Neural crest cell (in vitro differentiated cells): ENCODE measurements at places on chromosomes 11 and 22. TPM values are rescaled to one million over a fixed set of nuclear protein-coding genes. Genes with fewer than 3 reads are reported as not detected.
A peak's percentile ranks its signal among the peaks of the same experiment; 100 is the strongest.

Gene CCDC81
- total RNA-seq: 2.1 and 2.8 TPM in 2 replicates

Gene C11orf87
- total RNA-seq: 0.20 and 0.21 TPM in 2 replicates

Gene GRK3
- total RNA-seq: 19.3 and 19.4 TPM in 2 replicates

Gene CATSPER1
- not detected in 2 replicates for total RNA-seq

Gene NXPE4
- total RNA-seq: not detected in 2 replicates

Gene POU2AF1
- not detected in 2 replicates for total RNA-seq

Gene FAM180B
- total RNA-seq: 0.35 and 0.50 TPM in 2 replicates

Gene GSTT2B
- 1.8 and 2.1 TPM in 2 replicates for total RNA-seq

Gene OPCML
- total RNA-seq: 0.91 and 1.2 TPM in 2 replicates

Gene OR10D3
- not detected in 2 replicates for total RNA-seq

Gene APLNR
- total RNA-seq: 3.0 and 3.9 TPM in 2 replicates

Gene MMP27
- total RNA-seq: not detected in 2 replicates

Gene ACTN3
- total RNA-seq: 0.16 and 0.35 TPM in 2 replicates

Gene OR8D4
- total RNA-seq: not detected in 2 replicates

DNA sequence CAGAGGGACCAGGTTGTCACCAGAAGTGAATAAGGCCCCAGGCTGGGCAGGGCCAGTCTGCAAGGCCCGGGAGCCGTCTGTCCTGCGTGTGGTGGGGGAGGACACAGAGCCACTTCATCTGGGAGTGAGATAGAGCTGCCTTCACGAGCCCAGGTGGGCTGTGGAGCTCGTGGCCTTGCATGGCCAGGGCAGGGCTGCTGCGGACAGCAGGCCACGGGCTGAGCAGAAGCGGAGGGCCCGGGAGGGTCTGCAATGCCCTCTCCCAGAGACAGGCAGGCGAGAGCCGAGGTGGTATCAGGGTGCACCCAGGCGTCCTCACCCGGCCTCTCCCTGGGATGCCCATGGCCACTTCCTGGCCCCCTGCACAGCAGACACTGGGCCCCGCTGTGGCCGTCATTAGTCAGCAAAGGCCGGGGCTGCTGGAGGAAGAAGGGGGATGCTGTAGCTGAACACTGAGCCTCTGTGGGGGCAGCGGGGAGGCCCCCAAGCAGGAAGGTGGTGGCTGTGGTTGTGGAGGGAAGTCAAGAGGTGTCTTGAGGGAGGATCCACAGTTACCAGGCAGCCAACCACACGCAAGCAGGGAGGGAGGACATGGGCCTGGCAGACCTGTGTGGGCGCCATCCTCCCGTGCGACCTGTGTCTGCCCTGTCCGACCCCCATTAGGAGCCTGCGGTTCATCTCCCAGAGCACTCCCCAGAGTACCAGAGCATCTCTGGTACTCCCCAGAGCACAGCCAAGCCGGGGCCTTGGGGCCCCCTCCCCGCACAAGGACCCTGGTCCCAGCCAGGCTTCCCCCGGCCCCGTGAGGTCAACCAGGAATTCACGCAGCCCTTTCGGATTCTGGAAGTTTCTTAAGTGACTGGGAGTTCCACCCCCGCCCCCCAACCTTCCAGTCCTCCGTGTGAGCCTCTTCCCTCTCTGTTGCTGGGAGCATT, 1109.5 kb downstream of the BRD1 start:
- H3K27ac ChIP-seq: no peak overlapping the region
- H3K4me1 ChIP-seq: peaks cover 24% of the 10 kb centered on the region
- no peak overlapping the region for H3K4me3 ChIP-seq
- no peak for DNase-seq
- no peaks in the 10 kb centered on the region for H3K27me3 ChIP-seq
- peaks cover 15% of the 10 kb centered on the region for H3K36me3 ChIP-seq

GRCh38 chr11:44726283-44727113, at the start of gene TSPAN18:
TSPAN18 (plus strand) TSS chr11:44726962; CDS start chr11:44906417, 179,455 bp downstream.
- peak within 1 kb of the TSS; percentile 86 for H3K4me3 ChIP-seq
- DNase-seq: peak; percentile 47
- peaks cover 62% of the 10 kb centered on the region for H3K4me1 ChIP-seq
- no peaks in the 10 kb centered on the region for H3K27me3 ChIP-seq
- H3K27ac ChIP-seq: peak within 1 kb of the TSS; percentile 83

DNA sequence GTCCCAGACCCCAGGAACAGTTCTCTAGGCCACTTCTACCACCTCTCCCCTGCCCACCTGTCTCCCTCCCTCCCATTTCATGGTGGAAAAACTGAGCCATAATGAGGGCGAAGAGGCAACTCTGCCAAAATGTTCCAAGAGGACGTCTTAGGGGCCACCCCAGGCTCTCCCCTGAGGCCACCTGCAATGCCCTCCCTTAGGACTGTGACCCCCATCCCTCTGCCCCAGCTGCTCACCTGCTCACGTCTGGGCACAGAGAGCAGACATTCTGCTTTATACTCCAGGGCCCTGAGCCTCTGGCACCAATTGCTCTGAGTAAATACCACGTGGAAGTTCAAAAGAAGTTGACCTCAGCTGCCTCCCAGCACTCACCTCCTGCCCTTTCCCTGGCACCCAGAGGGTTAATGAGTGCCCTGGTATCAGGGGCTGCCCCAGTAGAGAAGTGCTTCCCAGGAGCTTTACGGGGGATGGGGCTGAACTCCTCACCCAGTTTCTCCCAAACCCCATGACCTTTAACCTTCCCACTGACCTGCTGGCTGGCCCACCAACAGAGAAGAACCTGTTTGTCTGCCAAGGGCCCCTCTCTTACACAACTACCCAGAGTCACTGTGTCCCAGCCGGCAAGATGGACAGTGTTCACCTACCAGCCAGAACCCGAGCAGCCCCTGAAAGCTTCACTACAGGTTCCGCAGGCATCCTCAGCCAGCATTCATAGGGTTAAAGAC, 627 bp upstream of the APOA5 start:
- peaks cover 23% of the 10 kb centered on the region for H3K4me1 ChIP-seq
- DNase-seq: no peak
- no peak overlapping the region for H3K27ac ChIP-seq
- peaks cover 7% of the 10 kb centered on the region for H3K27me3 ChIP-seq
- peak overlapping the region; percentile 36 for H3K4me3 ChIP-seq

DNA sequence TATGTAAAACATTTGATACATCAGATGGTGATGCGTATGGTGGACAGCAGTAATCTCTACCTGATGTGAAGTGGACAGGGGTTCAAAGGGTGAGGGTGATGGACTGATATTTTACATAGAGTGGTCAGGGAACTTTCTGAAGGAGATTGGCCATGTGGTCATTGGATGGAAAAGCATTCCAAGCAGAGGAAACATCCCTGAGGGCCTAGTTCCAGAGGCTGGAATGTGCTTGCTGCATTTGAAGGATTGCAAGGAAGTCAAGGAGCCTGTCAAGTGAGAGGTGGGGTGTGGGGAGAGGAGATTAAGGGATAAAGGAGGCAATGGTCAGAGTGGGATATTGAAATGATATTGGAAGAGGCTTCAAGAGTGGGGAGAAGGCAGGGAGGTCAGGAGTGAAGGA, 151.9 kb upstream of the NTM start:
- no peaks in the 10 kb centered on the region for H3K27me3 ChIP-seq
- no peak overlapping the region for H3K4me3 ChIP-seq
- H3K36me3 ChIP-seq: no peaks in the 10 kb centered on the region
- DNase-seq: no peak
- peaks cover 21% of the 10 kb centered on the region for H3K4me1 ChIP-seq

- DNase-seq: no peak
- peak overlapping the region; percentile 54 for H3K27ac ChIP-seq
- H3K4me1 ChIP-seq: peaks cover 8% of the 10 kb centered on the region
- H3K4me3 ChIP-seq: no peak overlapping the region
- H3K27me3 ChIP-seq: no peaks in the 10 kb centered on the region
Measured at GRCh38 chr11:121741761-121742361, 289.1 kb upstream of the SORL1-AS1 start.

GRCh38 chr22:42719133-42719532, 1.5 kb downstream of the A4GALT start:
- no peak for DNase-seq
- no peak overlapping the region for H3K27ac ChIP-seq
- peaks cover 72% of the 10 kb centered on the region for H3K27me3 ChIP-seq
- peaks cover 37% of the 10 kb centered on the region for H3K4me1 ChIP-seq
- no peaks in the 10 kb centered on the region for H3K36me3 ChIP-seq

DNA sequence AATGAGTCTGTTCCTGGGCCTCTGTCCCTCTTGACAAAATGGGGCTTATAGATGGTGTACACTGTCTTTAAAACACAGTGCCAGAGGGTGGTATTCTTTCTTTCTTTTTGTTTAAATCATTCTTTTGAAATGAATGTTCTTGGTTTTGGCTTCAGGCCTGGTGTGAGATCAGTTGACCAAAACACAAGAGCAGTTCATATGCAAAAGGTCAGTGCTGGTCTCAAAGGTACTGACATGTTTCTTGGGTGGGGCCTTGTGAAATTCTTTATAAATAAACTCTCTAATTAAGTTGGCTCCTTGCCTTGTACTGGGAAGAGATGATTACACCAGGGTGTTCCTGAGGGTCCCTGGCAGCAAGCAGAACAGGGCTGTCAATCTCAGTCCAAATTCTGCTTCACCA, 110.0 kb downstream of the FBXO7 start:
- no peak overlapping the region for H3K4me3 ChIP-seq
- H3K36me3 ChIP-seq: no peaks in the 10 kb centered on the region
- H3K27ac ChIP-seq: no peak overlapping the region
- H3K4me1 ChIP-seq: peaks cover 15% of the 10 kb centered on the region
- no peak for DNase-seq

DNA sequence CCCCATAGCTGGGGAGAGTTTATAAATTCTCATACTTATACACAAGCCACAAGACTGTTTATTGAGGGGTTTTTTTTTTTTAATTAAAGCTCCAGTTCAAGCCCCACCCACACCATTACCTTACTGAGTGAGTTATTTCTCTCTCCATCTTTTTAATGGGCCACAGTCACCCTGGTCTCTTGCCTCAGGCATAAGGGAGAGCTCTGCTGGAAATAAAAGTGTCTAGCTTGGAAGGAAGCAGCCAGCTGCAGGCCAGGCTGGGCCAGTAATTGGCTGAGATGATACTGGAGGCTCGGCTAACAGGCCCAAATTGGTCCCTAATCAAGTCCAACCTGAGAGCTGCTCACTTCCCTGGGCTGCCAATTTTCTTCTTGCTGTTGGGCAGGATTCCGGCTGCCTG, 174.1 kb downstream of the INSC start:
- H3K36me3 ChIP-seq: no peaks in the 10 kb centered on the region
- no peaks in the 10 kb centered on the region for H3K27me3 ChIP-seq
- no peak overlapping the region for H3K4me3 ChIP-seq
- H3K27ac ChIP-seq: no peak overlapping the region
- no peak for DNase-seq
- H3K4me1 ChIP-seq: peaks cover 9% of the 10 kb centered on the region

DNA sequence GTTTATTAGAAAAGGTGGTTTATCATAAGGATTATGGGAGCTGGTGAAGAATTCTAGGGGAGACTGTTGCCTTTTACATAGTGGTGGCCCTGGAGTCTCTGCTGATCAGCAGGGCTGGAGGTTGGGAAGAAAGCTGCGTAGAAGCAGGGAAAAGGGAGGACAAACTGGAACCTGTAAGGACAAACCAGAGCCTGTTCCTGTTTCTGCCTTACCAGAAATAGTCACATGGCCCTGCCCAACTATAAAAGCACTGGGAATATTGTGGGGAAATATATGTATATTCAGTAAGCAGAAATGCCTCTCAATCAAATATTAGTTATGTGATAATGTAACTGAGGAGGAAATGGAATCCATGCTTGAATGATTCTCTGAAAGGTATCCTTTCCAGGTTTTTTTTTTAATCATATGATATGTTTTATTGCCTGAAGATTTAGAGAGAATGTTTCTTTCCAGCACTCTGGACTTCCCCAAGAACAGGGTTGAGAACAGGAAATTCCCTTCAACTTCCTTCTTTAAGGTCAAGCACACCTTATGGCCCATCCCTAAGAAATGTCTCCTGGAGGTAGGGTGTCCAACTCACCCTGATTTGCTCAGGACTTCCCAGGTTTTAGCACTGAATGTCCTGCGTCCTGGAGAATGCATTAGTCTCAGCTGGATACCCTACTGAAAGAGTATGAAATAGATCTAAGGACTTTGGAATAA, 33.9 kb upstream of the SCUBE2 start:
- H3K27ac ChIP-seq: no peak overlapping the region
- H3K27me3 ChIP-seq: no peaks in the 10 kb centered on the region
- no peak overlapping the region for H3K4me3 ChIP-seq
- DNase-seq: no peak
- H3K36me3 ChIP-seq: peaks cover 18% of the 10 kb centered on the region

GRCh38 chr11:36361901-36362391, 65.9 kb downstream of the PRR5L start:
- peaks cover 28% of the 10 kb centered on the region for H3K27me3 ChIP-seq
- H3K27ac ChIP-seq: no peak overlapping the region
- no peaks in the 10 kb centered on the region for H3K36me3 ChIP-seq

GRCh38 chr22:42933485-42934091, 76.5 kb upstream of the ARFGAP3 start:
- peaks cover 3% of the 10 kb centered on the region for H3K36me3 ChIP-seq
- peak overlapping the region; percentile 80 for H3K4me3 ChIP-seq
- DNase-seq: no peak
- no peaks in the 10 kb centered on the region for H3K27me3 ChIP-seq

DNA sequence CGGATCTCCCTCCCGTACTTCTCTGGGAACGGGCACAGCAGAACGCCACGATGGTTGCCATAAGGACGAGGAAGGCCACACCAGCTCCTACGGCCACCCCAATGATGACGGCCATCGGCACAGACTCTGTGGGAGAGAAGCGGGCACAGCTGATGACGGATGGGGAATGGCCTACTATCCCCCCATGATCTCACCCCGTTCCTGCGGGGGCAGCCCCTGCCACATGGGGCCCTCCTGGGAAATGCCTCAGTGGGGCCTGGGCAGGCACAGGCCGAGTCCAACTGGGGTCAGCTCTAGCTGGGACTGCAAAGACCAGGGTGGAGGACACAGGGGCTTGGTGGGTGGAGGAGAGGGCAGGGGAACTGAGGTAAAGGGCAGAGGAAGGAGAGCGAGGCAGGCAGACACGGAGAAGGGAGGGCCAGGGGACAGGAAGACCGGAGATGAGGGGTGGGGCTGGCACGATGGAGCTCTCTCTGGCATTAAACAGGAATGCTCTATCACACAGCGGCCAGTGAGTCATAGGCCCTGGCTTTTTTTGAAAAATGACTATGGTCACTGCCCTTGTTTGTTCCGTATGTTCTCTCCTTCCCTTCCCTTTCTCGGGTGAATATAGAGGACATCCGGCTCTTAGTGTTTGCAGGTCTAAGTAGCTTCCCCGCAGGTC, 76.0 kb downstream of the ST3GAL4 start:
- no peaks in the 10 kb centered on the region for H3K27me3 ChIP-seq
- DNase-seq: no peak
- peaks cover 37% of the 10 kb centered on the region for H3K4me1 ChIP-seq
- H3K36me3 ChIP-seq: peaks cover 2% of the 10 kb centered on the region
- peak overlapping the region; percentile 78 for H3K27ac ChIP-seq

DNA sequence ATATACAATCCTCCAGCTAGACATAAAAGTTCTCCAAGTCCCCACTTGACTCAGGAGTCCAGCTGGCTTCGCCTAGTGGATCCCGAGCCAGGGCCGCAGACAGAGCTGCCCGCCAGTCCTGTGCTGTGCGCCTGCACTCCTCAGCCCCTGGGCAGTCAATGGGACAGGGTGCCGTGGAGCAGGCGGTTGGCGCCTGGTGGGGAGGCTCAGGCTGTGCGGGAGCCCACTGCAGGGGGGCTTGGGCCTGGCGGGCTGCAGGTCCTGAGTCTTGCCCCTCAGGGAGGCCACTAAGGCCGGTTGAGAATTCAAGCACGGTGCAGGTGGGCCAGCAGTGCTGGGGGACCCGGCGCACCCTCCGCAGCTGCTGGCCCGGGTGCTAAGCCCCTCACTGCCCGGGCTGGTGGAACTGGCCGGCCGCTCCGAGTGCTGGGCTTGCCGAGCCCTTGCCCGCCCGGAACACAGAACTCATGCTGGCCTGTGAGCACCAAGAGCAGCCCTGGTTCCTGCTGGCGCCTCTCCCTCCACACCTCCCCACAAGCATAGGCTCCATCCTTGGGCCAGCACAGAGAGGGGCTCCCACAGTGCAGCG, 884.8 kb upstream of the LRRC4C start:
- no peaks in the 10 kb centered on the region for H3K27me3 ChIP-seq
- no peak overlapping the region for H3K27ac ChIP-seq
- no peaks in the 10 kb centered on the region for H3K36me3 ChIP-seq
- H3K4me3 ChIP-seq: no peak overlapping the region
- peaks cover under 1% of the 10 kb centered on the region for H3K4me1 ChIP-seq
- DNase-seq: no peak
